ENCODE measurements at places on chromosomes 7 and 10.

- DNase-seq: no peak
These were observed 1235.0 kb downstream of the XPNPEP1 start for GRCh38 chr10:108688314-108688713.

DNA sequence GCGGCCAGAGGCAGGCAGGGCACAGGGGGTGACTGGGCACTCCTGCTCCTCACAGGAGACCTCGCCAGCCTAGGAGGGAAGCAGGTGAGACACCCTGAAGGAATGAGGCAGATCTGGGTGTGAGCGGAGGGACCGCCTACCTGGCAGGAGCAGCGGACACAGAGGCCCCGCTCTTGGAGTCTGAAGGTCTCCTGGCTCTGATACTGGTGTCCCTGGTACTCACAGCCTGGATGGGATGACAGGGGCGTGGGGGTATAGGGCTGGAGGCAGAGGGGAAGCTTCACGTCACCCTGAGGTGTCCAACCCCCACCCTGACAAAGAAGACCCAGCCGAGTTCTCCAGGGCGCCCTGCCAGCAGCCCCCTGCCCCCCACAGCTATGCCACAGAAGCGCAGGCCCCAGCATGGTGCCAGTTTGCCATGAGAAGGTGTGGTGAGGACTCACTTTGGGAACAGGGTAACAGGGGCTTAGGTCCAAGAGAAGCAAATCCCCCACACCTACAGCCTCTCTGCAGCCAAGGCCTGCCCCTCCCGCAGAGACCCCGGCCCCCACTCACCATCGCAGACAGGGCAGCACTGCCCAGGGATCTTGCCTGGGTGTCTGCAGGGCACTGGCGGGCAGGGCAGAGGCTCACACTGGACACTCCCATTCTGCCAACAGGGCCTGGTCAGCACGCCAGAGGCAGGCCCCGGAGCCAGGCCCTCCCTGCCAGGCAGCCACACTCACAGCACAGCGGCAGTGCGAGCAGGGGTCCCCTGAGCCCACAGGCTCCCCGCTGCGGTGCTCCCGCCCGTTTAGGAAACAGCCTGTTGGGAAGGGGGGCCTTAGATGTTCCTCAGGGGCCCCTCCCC, 17.0 kb downstream of the KCP start:
- no peak for DNase-seq

DNA sequence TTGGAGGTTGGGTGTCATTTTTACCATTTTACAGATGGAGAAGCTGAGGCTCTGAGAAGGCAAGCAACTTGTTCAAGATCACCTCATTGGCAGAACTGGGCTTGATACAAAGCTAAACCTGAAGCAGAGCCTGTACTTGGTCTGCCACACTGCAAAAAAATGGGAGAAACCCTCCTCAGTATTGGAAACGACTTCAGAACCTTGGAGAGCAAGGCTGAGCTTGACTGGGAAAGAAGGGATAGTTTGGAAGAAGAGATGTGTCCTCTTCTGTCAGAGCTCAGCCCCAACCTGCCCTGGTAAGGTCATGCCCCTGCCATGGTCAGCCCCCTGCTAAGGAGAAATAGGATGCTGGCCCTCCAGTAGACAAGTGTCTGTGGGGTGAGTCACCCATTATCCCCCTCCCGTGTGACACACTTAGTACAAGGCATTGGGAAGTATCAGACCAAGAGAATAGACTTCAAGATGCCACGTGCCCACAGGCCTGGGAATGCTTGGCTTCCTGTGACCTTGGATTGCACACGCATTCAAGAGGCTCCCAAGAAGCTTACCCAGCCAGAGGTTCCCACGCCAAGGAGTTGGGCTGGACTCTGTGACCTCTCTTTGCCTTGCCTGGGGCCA, 56.2 kb upstream of the SMNDC1 start:
- no peak for DNase-seq

GRCh38 chr10:95496246-95496911, 64.8 kb downstream of the SORBS1 start:
- DNase-seq: no peak

DNA sequence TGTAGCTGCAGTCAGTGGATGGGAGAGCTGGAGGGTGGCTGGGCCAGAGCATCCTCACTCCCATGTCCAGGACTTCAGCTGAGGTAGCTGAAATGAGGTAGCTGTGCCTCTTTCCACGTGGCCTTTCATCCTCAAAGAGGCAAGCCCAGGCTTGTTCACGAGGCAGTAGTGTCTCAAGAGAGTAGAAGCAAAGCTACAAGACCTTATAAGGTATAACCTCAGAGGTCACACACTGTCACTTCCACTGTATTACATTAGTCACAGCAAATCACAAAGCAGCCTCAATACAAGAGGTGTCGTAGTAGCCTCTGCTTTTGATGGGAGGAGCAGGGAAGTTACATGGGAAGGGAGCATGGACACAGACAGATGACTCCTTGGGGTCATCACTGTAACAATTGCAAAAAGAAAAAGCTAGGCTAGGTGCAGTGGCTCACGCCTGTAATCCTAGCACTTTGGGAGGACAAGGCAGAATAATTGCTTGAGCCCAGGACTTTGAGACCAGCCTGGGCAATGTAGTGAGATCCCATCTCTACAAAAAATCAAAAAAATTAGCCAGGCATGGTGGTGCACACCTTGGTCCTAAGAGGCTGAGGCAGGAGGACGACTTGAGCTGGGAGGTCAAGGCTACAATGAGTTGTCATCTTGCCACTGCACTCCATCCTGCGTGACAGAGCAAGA, 97.5 kb downstream of the SKIDA1 start:
- DNase-seq: no peak

DNA sequence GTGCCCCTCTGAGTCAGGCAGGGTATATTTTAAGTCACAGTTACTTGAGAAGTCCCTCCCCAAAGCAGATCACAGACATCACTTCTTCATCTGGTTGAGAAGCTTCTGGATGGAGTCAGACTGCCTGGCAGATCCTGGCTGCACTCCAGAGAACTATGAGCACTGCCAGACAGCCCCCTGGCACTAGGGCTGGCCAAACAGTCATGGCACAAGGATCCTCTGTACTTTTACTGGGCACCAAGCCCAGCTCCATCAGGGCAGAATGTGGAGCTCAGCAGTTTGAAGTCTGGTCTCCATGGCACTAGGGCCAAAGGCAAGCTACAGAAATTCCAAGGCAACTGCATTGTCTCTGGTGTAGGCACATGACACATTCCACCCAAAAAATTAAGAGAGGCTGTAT, 162.1 kb downstream of the NRG3 start:
- no peak for DNase-seq

DNA sequence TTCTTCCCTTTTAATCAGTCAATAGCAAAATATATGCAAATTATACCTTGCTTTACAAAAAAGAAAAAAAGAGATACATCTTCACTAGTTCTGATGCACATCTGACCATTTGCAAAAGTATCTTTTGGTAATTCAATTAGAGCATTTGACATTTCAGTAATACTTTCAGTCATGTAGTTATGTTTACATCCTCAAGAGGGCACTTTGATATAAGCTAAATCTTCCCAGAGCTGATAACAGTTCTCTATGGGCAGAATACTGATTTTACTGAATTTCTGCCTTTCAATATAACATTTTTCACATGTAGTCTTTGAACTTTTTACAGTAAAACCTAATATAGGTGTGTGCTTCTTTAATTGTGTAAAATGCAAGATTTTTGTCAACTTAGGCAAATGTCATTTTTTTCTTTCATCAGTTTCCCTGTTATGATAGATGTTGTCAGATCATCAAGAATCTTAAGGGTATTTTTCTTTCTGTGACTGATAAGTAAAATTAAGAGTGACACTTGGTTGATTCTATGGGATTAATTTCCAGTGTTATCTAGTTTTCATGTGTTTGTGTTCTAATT, 703.5 kb upstream of the SEMA3D start:
- DNase-seq: no peak

DNA sequence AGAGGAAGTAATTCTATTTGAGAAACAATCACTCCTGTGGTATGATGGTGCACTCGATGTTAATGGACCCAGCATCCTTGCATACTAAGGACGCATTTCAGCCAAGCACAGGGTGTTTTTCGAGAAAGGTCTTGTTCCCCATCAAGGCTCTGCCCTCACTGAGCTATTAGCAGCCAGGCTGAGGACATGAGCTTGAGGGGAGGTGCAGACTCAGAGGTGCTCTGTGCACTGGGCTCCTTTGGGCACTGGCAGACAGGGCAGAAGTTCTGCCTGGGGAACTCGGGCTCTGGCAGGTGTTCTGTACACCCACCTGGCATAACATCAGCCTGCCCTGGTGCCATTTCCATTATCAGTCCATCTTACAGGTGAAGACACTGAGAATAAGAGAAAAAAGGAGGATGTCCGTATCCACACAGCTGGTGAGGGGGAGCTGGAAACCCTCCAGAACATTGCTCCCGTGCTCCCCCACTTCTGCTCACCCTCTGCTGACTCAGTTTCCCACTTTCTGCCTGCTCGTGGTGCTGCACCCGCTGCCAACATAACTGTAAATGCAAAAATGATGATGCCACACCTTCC, 92.7 kb upstream of the RET start:
- DNase-seq: no peak

GRCh38 chr7:94675356-94675755, 19.4 kb upstream of the SGCE start:
- no peak for DNase-seq

DNA sequence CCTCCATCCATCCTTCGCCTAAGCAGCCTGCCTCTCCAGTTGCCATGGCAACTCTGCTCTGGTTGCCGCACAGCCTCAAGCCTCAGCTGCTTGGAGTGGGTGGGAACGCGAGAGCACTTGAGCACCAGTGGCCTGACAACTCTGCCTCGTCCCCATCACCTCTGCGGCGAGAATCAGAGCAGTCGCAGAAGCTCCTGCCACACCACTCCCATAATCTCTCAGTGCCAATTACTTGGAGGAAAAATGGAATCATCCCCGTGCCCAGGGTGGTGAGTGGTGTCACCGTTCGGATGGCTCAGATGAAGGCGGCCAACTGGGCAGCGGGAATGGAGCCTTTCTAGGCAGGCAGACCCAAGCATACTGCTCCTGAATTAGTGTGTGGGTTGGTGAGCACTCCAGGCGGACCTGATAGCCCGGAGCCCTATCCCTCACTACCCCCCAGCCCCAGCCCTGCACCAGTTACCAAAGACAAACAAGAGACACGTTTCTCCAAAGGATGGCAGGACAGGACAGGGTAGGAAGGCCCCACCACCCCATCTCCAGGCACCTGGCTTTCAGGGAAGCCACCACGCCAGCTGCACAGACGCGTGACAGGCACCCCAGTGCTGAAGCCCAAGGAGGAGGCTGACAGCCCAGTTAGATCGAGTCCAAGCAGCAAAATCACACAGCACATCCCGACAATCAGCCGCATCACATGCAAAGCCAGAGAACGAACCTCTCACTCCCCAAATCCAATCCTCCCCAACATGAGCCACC, 335.4 kb downstream of the PTPRN2 start:
- no peak for DNase-seq

DNA sequence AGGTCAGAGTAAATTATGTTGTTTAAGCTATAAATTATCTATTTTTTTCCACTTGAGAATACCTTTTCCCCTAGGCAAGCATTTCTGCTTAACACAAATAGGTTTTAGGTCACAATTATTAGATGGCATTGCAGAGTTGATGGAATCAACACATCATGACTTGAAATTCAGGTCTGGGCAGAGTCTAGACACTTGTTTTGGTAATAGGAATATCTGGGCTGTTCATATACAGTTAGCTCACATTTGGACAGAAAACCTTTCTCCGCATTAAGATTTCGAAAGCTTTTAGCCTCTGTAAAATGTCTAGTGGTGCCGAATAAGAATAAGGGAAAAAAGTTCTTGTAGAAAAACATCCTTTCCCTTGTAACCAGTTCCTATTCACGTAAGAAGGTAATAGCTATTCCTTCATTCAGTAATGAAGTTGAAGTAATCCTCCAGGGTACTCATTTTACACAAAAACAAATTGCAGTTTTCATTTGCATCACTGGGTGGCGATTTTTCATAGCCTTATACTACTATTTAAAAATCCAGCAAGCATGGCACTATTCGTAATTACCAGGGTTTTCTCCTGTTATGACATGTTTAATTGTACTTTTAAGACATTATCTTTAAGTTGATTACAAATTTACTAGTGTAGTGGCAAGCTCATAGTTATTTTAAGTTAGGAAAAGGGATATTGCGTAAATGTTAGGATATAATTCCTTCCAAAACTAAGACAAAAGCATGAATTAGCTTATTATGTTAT, 37.0 kb downstream of the RPA3 start:
- DNase-seq: no peak

DNA sequence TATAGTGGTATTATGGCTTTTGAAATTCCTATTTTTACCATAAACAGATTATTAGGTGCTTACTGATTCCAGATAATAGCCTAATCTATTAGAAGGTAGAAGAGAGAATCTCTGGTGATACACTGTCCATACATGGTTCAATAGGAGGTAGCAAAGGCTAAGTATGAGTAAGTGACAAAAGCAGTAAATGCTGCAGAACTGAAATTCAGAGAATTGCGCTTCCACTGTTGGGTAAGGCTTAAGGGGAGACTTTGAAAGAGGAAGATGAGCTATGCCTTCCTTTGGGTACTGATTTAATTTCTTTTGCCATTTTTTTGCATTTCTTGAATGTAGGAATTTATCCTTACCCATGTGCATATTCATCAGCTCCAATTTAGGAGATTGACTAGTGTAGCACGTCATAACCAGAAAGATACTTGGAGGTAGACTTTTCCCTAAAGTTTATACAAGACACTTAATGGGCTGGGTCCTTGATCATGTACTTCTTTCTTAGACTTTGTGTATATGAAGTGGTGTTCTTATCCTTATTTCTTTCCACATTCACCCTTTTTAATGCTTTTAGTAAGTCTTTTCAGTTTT, 15.3 kb downstream of the MKLN1 start:
- no peak for DNase-seq

DNA sequence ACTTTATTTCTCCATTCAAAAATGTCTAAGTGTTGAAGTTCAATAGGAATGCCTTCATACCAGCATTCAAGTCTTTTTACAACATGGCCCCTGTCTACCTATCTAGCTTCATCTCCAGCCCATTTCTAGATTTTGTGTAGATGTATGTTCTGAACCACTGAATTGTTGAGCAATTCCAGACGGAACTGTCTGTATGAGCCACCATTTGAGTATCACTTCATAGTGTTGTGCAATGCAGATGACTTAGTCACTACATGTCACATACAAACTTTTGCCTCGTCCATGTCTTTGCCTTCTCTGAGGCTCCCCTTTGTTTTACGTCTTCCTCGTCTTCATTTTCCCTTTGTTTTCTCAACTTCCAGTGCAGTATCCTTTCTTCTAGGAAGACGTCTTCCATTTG, 118.1 kb downstream of the INHBA start:
- DNase-seq: no peak

- DNase-seq: no peak
These were observed 141.1 kb upstream of the WNT16 start for GRCh38 chr7:121187676-121188075.

DNA sequence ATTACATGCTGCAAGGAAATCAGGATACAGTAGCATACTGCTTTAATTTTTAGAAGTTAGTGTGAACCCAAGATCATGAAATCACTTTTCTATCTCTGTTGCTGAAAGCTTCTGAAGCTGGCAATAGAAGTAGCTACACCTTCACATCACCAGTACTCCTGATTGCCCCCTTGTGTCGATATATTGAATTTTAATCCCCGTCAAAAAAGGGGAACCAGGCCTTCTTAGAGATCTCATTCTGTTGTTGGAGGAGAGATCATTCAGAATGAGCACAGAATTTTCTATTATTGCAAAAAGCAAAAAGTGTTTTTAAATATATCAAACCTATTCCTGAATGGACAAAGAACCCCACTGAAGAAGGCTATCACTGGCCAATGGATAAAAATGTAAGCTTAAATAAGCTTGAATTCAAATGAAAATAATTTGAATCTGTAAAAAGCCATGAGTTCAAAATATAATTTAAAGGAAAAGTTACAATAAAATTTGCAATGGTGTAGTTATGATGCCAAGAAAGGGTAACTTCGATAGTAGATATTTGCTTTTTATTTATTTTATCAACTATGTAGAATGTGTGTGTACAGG, 39.7 kb upstream of the TEX47 start:
- DNase-seq: no peak
